Lung (tissue), 17 donors: ENCODE measurements at places on chromosomes 13 and 19. TPM values are rescaled to one million over a fixed set of nuclear protein-coding genes. Genes with fewer than 3 reads are reported as not detected.

PRSS57 gene
- 2.0 TPM for total RNA-seq

CYP4F8 gene
- total RNA-seq, result not detected

CYP4F2 gene
- not detected for total RNA-seq

KIR2DL1 gene
- total RNA-seq, result 0.46 TPM

GARIN5A gene
- 2.7 TPM for total RNA-seq

FAM216B gene
- 36.3 TPM for total RNA-seq

FXYD7 gene
- total RNA-seq, result not detected

ZNF431 gene
- 36.2 TPM for total RNA-seq

GRCh38 chr13:78067290-78067689 is 148.7 kb upstream of the EDNRB start:
- DNase-seq, result no peak

GRCh38 chr13:77339408-77339807 is 12.5 kb upstream of the MYCBP2 start:
- no peak for DNase-seq

DNA sequence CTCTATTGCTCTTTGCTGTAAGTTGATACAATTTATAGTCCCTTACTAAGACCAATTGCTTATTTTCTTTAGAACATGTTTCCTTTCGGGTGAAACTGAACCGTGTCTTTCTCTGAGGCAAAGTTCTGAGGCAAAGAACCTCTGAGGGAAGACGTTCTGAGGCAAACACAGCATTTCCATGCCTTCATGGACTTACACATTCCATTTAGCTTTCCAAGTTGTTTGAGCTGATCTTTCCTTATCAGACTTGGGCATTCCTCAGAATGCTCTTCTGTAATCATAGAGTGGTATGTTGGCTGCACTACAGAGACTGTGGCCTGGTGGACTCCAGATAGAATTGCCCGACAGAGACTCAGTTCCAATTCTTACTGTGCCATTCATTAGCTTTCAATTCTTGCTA is 579.1 kb downstream of the KCTD12 start:
- DNase-seq, result peak; percentile 24

DNA sequence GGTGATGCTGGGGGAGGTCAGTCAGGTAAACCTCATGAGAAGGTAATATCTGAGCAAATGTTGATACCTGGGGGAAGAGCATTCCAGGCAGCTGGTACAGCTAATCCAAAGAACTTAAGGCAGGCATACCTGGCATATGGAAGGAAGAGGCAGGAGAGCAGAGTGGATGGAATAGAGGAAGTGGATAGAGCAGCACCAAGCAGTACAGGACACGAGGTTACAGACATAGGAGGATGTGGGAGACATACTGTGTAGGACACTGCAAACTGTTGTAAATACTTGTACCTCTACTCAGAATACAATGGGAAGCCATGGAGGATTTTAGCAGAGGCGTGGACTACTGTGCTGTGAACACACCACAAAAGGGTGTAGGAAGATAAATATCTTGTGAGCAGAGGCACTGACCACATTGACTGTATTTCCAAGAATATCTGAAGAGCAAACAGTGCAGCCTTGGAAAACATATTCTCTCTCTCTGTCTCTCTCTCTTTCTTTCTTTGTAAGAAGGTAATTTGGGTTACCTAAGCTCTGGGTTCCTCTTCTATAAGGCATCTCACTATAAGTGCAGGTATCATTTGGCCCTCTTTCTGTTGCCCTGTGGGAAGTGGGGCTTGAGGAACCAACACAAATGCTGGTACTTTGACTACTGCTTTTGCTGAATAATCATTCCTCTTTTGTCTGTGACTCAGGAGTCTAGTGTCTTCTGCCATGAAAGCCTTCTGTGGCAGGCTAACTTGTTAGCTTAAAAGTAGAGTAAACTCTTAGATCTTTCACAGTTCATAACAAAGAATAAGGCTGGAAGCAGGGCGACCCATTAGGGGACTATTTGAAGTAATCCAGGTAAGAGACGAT is 238.0 kb downstream of the VWA8 start:
- DNase-seq, result no peak

DNA sequence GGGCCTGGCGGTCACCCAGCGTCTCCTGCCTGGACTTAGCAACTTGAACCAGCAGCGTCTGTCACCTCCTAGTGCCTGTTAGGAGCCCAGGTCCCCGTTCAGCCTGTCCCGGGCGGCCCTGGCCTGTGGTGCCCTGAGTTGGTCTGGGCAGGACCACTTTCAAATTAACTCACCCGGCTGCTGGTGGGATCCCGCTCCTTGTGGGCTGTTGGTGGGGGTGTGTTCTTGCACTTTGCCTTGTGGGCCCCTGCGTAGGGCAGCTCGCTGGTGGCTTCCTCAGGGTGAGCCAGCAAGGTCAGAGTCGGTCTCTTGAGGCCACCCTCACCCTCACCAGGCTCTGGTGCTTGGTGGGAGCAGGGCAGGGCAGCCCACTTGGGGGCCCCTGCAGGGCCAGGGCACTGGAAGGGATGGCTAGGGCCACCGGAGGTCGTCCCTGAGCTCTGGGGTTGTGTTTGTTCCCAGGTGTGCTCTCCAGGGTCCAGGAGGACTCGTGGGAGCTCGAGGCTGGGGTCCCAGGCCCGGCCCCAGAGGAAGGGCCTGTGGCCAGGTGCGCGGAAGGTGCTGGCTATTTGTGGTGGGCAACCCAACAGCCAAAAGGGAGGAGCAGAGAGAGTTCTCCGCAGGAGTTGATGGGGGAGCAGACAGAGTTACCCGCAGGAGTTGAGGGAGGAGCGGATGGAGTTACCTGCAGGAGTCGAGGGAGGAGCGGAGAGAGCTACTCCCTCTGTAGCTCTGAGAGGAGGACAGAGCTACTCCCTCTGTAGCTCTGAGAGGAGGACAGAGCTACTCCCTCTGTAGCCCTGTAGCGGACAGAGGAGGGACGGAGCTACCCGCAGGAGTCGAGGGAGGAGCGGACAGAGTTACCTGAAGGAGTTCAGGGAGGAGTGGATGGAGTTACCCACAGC is 16.9 kb downstream of the TFDP1 start:
- DNase-seq, result no peak

GRCh38 chr19:45554481-45554880 is 30.1 kb downstream of the OPA3 start:
- no peak for DNase-seq

DNA sequence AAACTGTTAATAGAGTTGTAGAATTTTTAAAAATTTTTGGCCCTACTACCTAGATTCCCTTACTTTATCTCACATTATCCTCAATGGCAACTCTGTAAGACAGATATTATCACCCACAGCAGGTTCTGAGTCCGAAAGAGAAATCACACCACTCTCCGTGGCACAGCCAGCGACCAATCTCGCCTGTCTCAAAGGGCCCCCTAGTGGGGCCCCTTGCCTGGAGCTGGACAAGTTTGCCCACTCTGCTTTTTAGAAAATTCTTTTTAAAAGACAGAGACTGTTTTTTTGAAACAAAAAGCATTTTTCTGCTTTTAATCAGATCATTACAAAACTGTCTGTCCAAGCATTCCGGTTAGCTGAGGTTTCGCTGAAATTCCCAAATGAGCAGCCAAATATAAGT is 21.7 kb downstream of the PHF11 start:
- peak; percentile 23 for DNase-seq

- no peak for DNase-seq
Observed at GRCh38 chr13:44013758-44014291, 134.1 kb downstream of the LACC1 start.

- no peak for DNase-seq
Observed at GRCh38 chr19:19670070-19670551, 1.5 kb downstream of the ZNF101 start.

DNA sequence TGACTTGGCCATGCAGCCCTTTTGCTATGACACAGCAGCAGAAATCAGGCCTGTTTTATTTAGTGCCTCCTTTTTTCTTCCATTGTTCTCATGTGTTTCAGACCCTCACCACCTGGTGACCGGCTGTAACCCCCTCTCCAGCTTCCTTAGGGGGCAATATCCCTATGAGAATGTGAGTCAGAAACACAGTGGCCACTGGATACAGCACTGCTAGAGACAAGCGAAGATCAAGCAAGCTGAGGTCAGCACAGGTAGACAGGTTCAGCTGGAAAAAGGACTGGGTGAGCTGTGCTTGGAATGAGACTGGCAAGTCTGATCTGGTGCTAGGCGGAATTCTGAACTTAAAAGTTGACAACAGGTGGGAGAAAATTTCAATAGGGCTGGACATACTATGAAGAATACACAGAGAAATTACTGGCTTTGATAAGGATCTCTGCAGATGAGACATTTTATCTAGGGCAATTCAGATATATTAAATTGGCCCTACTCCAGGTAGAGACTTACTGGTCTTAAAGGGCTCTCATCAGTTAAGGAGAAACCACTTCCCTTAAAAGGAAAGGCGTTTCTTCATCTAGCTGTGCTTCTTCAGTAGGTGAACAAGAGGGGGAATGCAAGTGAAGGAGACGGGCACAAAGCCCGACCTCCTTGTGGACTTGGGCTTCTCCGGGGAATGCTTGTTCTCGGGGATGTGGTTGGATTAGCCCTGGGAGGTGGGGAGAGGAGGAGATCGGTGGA is 83.3 kb downstream of the ERCC5 start:
- no peak for DNase-seq

GRCh38 chr19:55488986-55489710 is 912 bp downstream of the SSC5D start:
- peak; percentile 22 for DNase-seq

- DNase-seq, result no peak
Observed at GRCh38 chr19:52197964-52198363, 8.1 kb downstream of the PPP2R1A start.

DNA sequence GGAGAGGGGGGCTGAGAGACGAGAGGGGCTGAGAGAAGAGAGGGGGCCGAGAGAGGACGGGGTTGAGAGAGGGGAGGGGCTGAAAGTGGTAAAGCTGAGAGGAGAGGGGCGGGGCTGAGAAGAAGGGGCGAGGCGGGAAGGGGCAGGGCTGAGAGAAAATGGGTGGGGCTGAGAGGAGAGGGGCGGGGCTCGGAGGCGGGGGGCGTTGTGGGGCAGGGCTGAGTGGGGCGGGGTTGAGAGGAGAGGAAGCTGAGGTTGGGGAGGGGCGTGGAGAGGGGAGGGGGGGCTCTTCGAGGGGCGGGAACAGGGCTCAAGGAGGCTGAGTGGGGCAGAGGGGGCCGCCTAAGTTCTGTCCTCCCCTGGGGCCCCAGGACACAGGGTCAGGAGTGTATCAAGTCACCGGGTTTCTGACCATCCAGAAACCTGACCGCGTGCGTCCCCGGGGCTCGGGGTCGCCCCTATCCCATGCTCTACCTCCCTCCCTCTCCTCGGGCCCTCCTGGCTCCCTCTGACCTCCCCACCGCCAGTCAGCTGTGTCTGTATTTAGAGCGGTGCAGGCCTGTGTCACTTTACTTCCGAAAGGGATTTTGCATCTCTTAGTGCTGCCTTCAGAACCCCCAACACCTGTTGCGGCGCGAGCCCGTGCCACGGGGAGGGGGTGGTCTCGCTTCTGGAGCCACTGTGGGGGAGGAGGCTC is 38.6 kb upstream of the SEMA6B start:
- peak; percentile 45 for DNase-seq

- DNase-seq, result no peak
Observed at GRCh38 chr19:43464134-43464775, 1.2 kb downstream of the LYPD3 start.

DNA sequence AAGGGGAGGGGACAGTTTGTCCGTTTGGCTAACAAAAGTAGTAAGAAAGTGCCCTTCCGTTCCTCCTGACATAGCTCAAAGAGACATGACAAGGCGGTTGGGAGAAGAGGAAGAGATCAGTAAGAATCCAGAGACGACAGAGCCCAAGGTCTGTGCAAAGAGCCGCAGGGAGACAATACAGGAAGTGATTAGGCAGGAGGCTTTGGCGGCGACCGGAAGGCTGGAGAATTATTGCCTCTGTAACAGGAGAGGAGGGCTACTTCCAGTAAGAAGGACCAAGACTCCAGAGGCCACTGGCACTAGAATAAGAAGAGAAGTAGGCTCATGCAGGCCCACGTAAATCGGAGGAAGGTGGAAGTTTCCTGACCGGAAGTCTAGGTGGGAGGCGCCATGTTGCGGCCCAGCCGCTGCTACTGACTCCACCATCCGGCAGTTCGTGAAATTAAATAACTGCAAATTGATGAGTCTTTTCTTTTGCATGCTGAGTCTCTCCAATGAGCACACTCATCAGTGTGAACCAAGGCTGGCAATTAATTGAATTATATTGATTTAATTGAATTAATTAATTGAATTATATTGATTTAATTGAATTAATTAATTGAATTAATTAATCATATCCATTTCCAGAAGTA is 9.9 kb downstream of the RFX2 start:
- no peak for DNase-seq

- no peak for DNase-seq
Observed at GRCh38 chr19:7215176-7215575, 79.0 kb downstream of the INSR start.

DNA sequence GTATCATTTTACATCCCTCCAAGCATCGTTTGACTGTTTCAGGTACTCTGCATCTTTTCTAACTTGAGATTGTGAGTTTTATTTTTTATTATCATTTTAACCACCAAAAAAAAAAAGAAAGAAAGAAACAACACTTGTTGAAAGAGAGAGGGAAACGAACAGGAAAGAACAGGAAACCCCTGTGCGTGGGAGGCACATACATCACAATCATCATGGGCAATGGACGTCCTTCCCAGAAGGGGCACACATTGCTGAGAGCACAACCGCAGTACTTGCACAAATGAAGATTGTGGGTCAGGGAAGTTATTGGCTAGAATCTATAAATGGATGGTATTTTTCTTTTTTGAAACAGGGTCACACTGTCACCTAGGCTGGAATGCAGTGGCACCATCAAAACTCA is 1.7 kb downstream of the CLC start:
- DNase-seq, result no peak

GRCh38 chr19:37902668-37903067 is 3.7 kb downstream of the WDR87 start:
- peak; percentile 73 for DNase-seq

DNA sequence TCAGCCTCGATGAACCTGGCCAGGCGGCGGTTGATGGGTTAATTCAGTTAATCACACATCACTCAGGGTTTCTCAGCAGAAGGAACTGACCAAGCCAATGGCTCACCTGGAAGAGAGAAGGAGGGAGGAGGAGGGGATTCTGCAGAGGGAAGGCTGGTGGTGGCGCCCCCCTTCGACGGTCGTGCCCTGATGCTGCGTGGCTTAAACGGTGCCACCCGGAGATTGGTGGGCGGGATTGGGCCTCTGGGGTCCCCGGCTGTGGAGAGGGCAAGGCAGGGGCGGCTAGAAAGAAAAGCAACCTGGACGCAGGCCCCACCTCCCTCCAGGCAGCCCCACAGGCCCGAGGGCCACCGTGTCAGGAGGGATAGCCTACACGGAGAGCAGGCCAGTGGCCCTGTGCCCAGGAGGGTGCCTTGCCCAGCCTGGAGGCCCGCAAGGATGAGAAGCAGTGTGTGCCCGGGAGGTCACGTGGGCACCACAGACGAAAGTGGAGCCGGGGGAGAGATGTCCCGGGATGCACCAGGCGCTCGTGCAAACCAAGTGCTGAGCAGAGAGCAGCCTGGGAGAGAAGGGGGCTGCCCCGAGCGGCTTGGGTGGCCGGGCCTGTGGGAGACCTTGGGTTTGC is 16.0 kb downstream of the CSNK1G2 start:
- no peak for DNase-seq
